ENCODE measurements at places on chromosomes 12 and 14.
A peak's percentile ranks its signal among the peaks of the same experiment; 100 is the strongest.

- no peak for DNase-seq
These were observed 5.4 kb upstream of the RIC8B start for GRCh38 chr12:106769078-106769477.

GRCh38 chr12:11016937-11017336, 5.5 kb downstream of the TAS2R19 start:
- DNase-seq: no peak

DNA sequence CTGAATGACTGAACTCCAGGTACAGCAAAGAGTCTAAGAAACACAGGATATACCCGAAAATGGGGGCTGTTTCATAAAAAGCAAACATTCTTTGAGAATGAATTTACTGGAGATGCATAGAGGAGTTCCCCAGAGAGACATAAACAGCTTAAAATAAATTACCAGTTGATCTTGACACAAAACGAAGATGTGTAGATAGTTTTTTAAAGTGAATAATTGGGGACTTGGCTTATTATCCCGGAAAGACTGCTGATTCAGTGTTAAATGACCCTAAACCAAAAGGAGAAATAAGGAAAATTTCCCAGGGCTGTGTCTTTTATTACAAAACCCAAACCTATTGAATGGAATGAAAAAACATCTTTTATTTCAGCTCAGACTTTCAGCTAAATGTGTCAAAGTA, 1052.8 kb upstream of the TMEM132C start:
- no peak for DNase-seq

GRCh38 chr12:64407342-64408223, 3.4 kb downstream of the XPOT start:
- DNase-seq: peak; percentile 22

GRCh38 chr14:30195941-30196340, 268.3 kb upstream of the PRKD1 start:
- DNase-seq: no peak

GRCh38 chr14:65303190-65303898, 109.2 kb upstream of the FUT8 start:
- DNase-seq: no peak

GRCh38 chr14:94555991-94556390, 5.3 kb upstream of the SERPINA4 start:
- no peak for DNase-seq

- DNase-seq: no peak
These were observed 523 bp upstream of the REP15 start for GRCh38 chr12:27695556-27696292.

DNA sequence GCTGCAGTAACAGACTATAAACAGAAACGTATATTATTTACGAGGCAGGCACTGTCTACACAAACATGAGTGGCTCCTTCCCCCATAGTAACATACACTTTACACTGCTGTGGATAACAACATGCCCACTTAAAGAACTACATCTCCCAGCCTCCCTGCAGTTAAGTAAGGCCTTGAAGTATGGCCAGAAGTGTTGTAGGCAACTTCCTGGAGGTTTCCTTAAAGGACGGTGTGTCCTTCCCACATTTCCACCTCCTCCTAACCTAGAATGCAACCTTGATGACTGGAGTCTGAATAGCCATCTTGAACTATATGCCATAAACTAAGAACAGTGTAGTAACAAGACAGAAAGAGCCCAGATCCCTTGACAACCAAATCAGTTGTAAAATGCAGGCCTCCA, 20.3 kb downstream of the MED13L start:
- DNase-seq: no peak

DNA sequence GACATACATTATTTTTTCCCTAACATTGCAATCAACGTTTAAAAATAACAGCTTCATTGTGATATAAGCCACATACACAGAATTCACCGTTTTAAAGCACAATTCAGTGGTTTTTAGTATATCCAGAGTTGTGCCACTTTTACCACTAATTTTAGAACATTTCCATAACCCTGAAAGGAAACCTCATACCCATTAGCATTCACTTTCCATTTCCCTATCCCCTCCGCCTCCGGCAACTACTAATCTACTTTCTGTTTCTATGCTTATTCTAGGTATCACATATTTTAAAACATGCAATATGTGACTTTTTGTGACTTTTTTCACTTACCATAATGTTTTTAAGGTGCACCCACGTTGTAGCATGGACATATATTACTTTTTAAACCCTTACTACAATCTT, 55.6 kb upstream of the ISM2 start:
- peak; percentile 48 for DNase-seq

GRCh38 chr14:32510815-32511214, 181.7 kb downstream of the AKAP6 start:
- DNase-seq: no peak

GRCh38 chr12:59431266-59431665, 164.6 kb upstream of the SLC16A7 start:
- DNase-seq: peak; percentile 61

- no peak for DNase-seq
These were observed 48.0 kb upstream of the LHX5 start for GRCh38 chr12:113519464-113520307.

Measured in OCI-M1 (cell line).